D341Med (cell line): ENCODE measurements at places on chromosomes 7 and 10.

- no peak for DNase-seq
Measured at GRCh38 chr10:65194126-65194525, 1672.9 kb downstream of the REEP3 start.

GRCh38 chr7:2820508-2820934 lies 23.6 kb downstream of the GNA12 start:
- no peak for DNase-seq

- DNase-seq = no peak
Measured at GRCh38 chr10:61643316-61643751, 19.4 kb upstream of the CABCOCO1 start.

DNA sequence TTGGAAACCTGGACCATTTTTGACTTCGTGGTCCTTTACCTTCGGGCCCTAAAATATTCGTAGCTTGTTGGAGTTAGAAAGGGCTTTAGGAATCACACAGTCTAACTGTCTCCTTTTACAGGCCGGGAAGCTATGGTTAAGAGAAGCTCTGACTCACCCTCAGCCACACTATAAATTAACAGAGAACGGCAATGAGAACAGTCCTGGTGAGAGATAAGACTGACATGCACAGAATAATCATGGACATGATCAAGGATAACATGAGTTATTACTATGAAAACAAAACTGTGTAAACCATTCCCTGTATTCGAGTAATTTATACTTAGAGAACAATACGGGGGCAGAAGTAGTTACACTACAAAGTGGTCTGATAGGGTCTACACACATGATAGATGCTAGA lies 162.5 kb upstream of the MALRD1 start:
- DNase-seq = no peak

- DNase-seq = no peak
Measured at GRCh38 chr7:49487830-49488140, 285.7 kb upstream of the VWC2 start.

GRCh38 chr7:1104516-1105179 lies 16.7 kb downstream of the GPER1 start:
- DNase-seq = no peak

DNA sequence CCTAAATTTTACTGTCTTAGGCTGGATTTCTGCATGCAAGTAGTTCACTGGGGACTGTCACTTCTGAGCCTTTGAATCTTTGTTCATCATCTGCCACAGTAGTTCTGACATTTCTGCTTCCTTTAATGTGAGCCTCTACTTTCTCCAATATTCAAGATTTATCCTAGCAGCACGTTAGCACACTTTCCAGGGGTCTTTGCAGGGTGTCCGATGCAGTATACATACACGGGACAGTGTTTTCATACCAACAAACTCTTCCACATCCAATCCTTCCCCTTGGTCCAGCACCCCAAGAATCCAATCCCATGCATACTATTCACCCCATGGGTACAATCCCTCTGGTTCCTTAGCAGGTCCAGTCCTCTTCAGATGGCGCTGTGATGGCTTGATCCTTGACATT lies 22.7 kb upstream of the NPTX2 start:
- no peak for DNase-seq

DNA sequence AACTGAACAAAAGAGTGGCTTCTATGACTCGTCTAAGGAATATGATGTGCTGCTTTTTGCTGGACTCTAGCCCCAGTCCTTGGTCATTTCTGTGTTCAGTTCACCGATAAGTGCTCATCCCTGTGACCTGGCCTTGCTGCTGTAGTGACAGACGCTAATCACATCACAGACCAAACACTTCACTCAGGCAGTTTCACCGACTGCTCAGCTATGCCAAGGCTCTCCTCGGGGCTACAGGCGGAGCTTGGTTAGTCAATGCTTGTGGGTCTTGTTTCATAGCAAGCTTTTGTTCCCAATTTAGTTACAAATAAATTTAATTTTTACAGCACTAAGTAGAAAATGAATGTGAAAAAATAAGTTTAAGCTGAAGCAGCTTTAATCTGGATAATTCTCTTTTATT lies 190.8 kb upstream of the PRKCQ start:
- no peak for DNase-seq

DNA sequence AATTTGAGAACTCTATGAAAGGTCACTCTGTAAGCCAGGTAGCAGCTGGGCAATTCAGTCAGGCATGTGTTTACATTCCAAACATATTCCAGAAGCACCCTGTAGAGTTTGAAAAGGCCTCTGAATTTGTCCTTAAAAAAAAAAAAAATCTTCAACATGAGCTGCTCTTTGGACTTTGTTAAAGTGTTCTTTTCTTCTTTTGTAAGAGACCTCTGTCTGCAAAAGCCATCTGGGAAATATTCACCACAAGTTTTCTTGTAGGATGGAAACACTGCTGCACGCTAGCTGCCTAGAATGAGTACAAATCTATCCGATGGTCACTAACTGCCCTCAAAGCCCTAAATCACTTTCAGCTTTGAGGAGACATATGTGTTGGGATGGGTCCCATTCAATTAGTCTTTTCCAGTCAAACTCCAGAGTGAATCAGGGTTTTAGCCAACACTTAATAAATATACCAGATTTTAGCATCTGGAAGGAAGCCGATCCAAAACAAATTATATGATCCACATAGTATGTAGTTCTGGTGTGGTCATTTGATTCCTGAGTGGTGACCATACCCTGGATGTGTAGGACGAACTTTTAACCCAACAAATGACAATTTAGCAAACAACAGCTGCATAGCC lies 85.9 kb downstream of the CD36 start:
- no peak for DNase-seq

- no peak for DNase-seq
Measured at GRCh38 chr10:13993673-13994089, 337.0 kb downstream of the FRMD4A start.

DNA sequence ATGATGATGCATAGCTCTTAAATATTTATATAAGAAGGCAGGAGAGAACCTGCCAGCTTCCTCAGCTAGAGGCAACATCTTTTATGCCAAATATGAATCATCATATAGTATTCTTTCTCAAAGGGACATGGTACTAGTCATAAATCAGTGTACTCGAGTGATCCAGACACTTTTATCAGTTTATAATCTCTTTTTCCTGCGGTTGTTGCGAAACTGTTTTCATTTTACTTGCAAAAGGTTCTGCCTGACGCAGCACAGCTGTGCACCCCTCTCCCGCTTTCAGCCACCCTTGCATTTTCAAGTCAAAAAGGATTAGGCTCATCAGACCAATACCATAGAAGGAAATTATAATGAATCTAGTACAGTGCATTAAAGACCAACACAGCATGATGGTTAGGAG lies 332.3 kb upstream of the PRKCQ start:
- DNase-seq = no peak

- DNase-seq = no peak
Measured at GRCh38 chr10:77513781-77514331, 123.8 kb downstream of the KCNMA1 start.

GRCh38 chr10:104209575-104210198 lies 22.5 kb downstream of the CFAP43 start:
- peak; percentile 43 for DNase-seq

GRCh38 chr7:150854066-150855000 lies 2.0 kb downstream of the AOC1 start:
- DNase-seq = no peak

DNA sequence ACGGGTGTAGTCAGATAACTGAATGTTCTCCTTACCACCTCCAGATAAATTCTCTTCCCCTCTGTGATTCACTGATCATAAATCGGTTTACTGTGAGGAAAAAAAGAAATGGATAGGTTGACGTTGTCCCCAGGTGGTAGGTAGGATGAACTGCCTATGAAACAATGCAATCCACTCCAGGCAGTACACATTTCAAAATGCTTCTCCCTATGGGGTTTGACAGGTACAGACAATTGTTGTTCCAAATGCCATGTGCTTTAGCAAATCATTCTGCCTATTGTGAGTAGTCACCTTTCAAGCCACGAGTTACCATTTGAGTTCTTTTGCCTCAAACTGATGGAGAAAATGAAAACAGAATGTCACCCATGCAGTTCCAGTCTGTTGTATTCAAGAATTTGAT lies 21.8 kb downstream of the VIM start:
- DNase-seq = no peak

DNA sequence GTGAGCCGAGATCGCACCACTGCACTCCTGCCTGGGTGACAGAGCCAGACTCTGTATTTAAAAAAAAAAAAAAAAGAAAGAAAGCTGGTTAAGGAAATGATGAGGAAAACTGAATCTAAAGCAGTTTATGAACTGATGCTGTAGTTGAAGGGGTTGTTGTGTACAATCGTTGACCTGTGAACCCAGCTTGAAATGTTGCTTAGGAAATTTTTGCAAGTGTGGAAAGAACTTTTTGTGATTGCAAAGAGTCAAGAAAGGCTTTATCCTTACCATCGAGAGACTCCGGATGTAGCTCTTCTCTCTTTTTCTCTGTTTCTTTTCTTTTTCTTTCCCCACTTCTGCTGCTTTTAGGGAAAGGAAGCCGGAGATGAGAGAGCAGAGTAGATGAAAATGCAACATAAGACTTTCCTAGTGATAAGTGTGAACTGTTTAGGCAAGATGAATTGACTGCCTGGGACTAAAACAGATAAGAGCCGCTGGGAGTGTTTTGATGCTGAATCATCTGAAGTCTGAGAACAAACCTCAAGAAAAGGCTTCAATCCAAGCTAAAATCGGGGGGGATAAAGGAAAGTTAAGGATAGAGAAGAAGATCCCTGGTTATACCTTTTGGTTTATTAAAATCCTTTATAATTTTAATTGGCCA lies 69.0 kb downstream of the TAF3 start:
- DNase-seq = no peak
